Caudate nucleus (tissue), 63 donors: ENCODE measurements at places on chromosomes 2 and 18.

- no peak for DNase-seq
These were observed 24.1 kb downstream of the ACSL3 start for GRCh38 chr2:222884805-222885424.

- no peak for DNase-seq
These were observed 24.4 kb downstream of the MLPH start for GRCh38 chr2:237511433-237511832.

- DNase-seq: no peak
These were observed 128.5 kb downstream of the EPHA4 start for GRCh38 chr2:221443645-221444044.

GRCh38 chr18:48858676-48859075 lies 92.1 kb downstream of the SMAD7 start:
- DNase-seq: no peak

DNA sequence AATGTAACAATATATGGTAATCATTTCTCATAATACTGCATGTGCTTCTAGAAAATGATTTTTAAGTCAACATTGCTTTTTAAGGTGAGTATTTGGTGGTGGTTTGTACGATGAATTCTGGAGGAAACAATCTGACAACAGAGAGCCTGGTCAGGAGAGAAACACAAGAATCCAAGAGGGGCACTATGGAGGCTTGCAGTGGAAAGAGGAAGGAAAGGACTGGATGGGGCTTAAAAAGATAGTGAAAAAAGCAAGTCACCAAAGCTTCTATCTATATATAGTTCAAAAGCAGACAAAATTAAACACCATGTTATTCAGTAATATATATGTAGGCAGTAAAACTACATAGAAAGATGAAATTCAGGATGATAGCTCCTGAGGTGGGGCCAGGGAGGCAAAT lies 109.4 kb upstream of the SERTAD2 start:
- DNase-seq: no peak

- no peak for DNase-seq
These were observed 195.7 kb upstream of the GALNT5 start for GRCh38 chr2:157061799-157062198.

DNA sequence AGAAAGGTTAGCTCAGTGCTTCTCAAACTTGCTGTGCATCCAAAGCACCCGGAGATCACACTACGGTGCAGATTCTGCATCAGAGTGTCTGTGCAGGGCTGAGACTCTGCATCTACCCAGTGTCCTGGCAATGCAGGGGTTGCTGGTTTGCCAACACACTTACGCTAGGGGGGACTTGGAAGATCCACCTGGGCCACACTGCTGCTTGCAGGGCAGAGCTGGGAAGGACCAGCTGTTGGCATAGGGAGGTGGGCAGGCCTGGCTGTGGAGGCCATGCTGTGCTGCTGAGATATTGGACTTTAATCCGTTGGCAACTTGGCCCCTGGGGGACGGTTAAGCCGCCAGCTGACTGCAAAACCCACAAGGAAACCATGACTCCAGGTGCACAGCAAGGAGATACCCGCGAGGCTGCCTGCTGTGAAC lies 397.6 kb upstream of the HS6ST1 start:
- no peak for DNase-seq

GRCh38 chr2:36466135-36466534 lies 110.6 kb downstream of the CRIM1 start:
- no peak for DNase-seq
